AML-193 (cell line): ENCODE measurements at places on chromosomes 13 and 19.

GRCh38 chr19:38277969-38278680 is 13.8 kb downstream of the SPINT2 start:
- no peak for DNase-seq

DNA sequence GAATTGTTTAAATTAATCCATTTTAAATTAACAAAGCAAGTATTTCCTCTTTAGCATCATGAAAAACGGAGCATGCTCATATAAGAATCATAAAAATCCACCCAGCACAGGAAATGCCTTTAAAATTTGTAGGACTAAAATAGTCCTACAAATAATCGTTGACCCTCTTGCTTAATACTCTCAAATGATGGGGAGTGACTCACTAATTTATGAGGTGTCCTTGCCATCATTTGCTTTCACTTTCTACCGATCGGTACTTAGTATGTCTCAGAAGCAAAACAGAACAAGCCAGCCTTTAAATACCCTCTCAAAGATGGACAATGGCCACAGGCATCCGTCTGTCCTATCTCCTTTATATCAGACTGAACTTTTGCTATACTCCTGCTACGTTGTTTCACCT is 97.2 kb downstream of the SUCLA2 start:
- DNase-seq: peak; percentile 66

DNA sequence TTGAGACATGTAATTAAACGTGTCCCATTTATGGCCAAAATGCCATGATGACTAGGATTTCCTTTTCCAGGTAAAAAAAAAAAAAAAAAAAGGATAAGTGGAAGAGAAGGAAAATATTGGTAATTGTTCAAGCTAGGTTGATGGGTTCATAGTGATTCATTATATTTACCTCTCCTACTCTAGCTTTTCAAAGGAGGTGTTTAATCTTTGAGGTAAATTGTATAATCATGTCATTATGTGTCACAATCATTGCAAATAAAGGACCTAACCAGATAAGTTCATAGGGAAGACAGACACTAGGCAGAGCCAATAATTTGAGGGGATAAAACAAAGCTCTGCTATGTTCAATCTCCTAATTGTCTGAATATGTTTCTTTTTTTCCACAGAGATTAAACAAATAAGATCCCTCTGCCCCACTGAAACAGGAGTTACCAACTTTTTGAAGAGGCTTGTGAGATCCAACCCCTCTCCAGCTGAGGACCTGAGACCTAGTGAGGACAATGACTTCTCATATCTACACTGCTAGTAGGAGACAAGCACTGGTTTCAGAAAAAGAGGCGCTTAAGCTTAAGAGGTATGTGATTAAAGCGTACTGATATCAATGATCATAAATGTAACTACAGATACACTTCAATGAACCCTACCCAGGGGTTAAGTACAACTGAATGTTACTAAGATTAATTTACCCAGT is 61.4 kb downstream of the USP12 start:
- no peak for DNase-seq

DNA sequence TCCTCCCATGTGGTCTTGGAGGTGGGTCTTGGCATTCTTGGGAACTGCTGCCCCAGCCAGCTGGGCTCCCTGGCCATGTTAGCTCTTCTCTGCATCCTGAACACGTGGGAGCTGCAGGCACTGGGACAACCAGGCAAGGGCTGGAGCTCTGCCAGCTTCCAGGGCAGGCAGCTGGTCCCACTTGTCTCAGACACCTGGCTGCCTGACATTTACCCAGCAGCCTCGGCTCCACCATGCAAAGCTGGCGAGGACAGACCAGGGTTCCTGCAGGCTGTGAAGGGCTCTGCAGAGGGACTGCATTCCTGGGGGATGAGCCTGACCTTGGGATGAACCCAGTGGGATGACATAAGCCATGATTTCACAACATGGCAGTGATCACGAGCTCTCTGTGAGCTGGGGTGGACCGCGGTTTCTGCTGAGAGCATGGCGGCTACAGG is 99.0 kb upstream of the TSHZ3 start:
- DNase-seq: no peak

GRCh38 chr13:54449922-54450321 is 1421.3 kb downstream of the OLFM4 start:
- peak; percentile 34 for DNase-seq

DNA sequence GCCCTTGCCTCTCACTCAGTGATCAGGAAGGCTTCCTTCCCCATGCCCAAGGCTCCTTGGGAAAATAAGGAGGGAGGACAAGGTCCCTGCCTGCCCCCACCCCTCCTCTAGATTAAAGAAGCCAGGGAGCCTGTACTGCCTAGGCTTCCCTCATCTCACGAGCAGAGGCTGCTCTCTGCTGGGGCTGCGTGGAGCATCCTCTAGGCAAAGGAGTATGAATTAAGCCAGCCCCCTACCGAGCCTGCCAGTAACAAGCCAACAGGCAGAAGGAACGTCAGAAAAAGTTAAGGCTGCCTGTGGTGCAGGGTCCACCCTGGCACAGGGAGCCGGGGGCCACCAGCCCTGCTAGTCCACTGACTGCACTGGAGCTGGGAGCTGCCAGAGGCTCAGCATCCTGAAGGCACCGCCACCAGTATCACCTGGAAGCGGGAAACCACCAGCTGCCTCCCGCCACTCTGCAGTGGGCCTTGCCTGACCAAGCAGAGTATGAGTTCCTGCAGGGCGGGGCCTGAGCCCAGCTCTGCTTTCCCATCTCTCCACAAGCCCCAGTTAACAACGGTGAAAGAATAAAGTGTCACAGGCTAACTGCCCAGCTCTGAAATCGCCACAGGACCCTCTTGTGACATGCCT is 6.8 kb downstream of the NAPA start:
- DNase-seq: no peak

GRCh38 chr19:31223740-31224534 is 125.3 kb downstream of the TSHZ3 start:
- no peak for DNase-seq

GRCh38 chr19:52692431-52693008 is 42.3 kb downstream of the ZNF611 start:
- no peak for DNase-seq

- DNase-seq: no peak
Measured at GRCh38 chr13:99526549-99526948, 25.3 kb downstream of the TM9SF2 start.

- peak; percentile 15 for DNase-seq
Measured at GRCh38 chr19:18939922-18940768, 872 bp downstream of the HOMER3 start.

DNA sequence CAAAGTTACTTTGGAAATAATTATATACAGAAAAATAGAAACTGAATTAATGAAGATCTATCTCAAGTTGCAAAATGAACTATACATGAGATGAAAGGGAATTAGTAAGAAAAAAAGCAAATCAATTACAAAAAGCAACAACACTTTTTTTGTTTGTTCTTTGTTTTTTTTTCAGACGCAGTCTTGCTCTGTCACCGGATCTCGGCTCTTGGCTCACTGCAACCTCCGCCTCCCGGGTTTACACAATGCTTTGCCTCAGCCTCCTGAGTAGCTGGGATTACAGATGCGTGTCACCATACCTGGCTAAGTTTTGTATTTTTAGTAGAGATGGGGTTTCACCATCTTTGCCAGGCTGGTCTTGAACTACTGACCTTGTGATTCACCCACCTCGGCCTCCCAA is 2.2 kb downstream of the ZNF415 start:
- DNase-seq: no peak

GRCh38 chr19:41894350-41894749 is 11.4 kb downstream of the ARHGEF1 start:
- no peak for DNase-seq

DNA sequence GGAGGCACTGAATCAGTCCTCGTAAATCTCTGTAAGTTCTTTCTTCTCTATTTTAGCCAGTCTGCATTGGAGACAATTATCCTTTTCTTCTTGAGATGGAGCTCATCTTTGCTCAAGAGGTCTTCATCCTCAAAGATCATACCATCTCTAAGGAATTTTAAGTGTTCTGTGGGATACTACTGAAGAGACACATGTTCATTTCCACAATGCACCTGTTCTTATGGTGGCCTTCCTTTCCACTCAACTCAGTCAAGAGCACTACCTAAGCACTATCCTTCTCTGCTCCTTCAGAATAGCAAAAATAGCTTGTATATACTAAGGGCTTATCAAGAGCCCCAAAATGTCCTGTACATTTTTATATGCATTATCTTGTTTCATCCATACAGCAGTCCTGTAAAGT is 214.0 kb downstream of the KLF5 start:
- DNase-seq: no peak

- DNase-seq: no peak
Measured at GRCh38 chr13:76225815-76226489, 589.8 kb downstream of the LMO7 start.

GRCh38 chr13:60356970-60357369 is 40.0 kb upstream of the TDRD3 start:
- DNase-seq: no peak

DNA sequence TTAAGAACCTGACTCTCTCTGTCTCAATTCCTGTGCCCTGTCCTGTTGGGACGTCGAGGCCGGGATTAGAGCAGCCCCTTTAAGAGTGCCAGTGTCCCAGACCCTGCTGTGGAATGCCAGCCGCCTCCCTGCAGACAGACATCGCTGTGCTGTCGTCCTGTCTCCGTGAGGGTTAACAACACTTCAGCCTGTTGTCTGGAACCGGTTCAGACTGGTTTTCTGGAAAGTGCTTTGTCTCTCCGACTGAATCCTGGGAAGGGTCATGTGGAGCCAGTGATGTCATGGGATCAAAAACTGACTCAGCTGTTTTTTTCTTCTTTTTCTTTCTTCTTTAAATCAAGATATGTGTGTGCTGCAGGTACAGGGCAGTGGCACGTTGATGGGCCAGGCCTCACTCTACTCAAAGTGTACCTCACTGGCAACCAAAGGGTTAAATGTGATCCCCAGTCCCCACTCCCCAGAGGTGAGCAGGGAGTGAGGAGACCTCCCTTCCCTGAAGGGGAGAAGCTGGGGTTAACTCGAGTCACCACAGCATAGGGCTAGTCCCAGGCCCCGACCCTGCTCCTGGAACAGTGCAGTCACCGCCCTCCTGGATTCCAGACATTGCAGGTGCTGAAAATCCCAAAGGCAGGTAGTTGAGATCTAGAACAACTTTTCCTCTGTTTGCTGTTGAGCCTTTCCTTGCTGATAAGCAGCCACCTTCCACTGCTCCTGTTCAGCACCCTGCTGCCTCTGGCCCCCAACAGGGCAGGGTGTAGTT is 50.8 kb downstream of the TSSK6 start:
- no peak for DNase-seq

DNA sequence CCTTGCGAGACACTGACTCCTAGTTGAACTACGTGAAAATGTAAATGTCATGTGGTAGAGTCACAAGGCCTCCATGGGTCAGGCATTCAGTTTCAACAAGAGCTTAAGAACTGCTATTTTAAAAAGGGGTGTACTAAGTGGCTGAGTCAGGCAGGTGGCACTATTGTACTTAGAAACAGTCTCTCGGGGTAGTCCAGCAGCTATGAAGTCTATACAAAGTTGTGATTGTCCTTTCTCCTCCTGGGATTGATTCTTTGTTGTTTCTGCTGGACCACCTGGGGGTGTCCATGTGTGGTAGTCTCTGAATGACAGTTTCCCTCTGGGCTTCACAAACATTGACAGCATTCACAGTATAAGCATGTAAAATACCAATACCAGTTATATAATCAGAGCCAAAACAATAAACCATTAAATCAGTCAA is 33.0 kb downstream of the UGGT2 start:
- peak; percentile 72 for DNase-seq

GRCh38 chr19:48511321-48511731 is 309 bp downstream of the LMTK3 start:
- DNase-seq: no peak

GRCh38 chr13:27125357-27126282 is 46.0 kb downstream of the USP12 start:
- no peak for DNase-seq

- no peak for DNase-seq
Measured at GRCh38 chr13:23639674-23640073, 69.5 kb downstream of the TNFRSF19 start.

GRCh38 chr13:28704282-28704681 is 14.5 kb downstream of the SLC46A3 start:
- no peak for DNase-seq

DNA sequence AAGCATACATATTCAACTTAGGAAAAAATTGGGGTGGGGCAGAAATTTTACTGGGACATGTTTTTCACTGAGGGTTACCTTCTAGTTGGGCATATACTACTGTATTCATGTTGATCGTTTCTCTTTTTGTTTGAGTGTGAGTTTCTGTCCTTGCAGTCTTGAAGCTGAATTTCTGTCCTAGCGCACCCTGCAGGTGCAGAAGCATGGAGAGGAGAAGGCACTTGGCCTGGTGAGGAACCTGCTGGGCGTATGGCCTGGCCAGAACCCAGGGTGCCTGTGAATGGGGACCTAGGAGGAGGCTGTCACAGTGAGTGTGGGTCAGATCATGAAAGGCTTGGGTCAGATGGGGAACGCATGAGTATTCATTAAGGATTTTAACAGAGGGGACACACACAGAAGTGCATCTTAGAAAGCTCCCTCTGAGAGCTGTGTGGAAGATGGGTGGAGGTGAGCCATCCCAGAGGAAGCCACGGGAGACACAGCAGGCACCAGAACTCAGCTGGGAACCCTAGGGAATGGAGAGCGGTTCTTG is 36.8 kb downstream of the SERP2 start:
- DNase-seq: no peak

GRCh38 chr13:51996641-51997040 is 14.6 kb downstream of the ATP7B start:
- no peak for DNase-seq

- no peak for DNase-seq
Measured at GRCh38 chr13:108034909-108035410, 180.4 kb downstream of the LIG4 start.

DNA sequence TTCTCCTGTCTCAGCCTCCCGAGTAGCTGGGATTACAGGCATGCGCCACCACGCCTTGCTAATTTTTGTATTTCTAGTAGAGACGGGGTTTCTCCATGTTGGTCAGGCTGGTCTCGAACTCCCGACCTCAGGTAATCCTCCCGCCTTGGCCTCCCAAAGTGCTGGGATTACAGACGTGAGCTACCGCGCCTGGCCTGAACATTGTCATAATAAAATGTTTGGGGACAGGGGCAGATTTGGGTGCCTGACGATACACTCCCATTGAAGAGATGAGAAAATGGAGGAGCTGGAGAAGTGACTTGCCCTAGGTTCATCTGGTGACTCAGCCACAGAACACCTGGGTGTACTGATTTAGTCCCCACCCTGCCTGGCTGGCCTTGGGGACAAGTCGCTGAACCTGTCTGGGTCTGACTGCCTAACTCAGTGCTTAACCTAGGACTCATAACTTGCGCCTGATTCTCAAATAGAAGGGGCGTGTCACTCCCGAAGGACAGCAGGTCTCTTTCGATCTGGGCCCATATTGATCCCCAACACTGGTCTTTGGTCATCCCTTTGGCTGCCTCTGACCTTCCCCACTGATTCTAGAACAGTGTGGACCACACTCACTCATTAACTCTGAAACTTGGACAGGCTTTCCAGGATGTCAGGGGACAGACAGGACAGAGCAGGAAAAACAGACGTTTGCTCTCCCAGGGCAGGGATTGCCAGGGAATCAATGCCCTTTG is 7.6 kb upstream of the BICRA start:
- DNase-seq: no peak
